Stimulated activated naive CD4-positive, alpha-beta T cell treated with Interleukin-2 at 50 U/mL for 16 hours (primary cell): ENCODE measurements at places on chromosomes 3 and 15.

GRCh38 chr3:153254361-153254760, 92.3 kb downstream of the RAP2B start:
- no peak for DNase-seq

- no peak for DNase-seq
Measured at GRCh38 chr3:139679220-139679775, 1.5 kb upstream of the NMNAT3 start.

DNA sequence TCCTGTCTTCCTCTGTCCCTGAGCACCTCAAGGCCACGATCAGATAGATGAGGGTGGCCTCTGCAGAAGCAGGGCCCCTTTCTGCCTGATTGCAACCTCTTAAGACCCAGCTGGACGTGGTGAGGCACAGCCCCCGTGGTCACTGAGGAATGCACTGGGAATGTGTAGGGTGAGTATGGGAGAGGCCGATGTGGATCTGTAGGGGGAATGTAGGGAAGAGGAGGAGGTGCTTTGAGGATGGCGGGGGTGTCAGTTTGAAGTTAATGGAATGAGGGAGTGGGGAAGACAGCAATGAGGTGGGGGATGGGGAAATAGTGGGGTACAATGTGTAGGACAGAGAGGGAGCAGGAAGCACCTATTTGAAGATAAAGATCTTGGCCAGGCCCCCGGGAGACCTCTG, 785 bp upstream of the IQCF5 start:
- DNase-seq, result no peak

- no peak for DNase-seq
Measured at GRCh38 chr3:31476209-31476608, 56.5 kb upstream of the STT3B start.

DNA sequence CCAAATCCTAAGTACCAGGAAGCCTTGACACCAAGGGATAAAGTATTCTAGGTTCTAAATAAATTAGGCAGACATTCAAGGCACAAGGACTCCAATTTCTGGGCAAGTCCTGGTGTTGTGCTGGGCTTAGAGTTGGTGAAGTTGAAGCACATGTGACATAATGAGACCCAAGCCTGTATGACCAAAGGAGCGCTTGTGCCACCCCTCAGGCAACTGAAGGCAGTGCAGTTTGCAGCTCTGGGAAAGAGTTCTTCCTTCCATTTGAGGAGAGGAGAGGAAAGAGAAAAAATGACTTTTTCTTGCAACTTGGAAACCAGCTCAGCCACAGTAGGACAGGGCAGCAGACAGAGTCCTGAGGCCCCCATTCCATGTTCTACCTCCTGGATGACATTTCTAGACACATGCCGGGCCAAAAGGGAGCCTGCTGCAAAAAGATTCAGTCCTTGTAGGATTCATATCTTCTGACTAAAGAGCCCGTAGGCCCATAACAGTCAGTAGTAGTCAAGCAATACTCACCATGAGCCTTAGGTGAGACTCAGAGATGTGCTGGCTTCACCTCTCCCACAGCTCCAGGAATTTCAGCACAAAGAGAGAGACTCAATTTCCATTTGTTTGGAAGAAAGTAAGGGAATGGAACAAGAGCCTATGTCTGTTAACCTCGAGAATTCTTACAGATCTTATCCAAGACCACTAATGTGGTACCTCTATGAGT, 588.8 kb upstream of the BCHE start:
- no peak for DNase-seq

DNA sequence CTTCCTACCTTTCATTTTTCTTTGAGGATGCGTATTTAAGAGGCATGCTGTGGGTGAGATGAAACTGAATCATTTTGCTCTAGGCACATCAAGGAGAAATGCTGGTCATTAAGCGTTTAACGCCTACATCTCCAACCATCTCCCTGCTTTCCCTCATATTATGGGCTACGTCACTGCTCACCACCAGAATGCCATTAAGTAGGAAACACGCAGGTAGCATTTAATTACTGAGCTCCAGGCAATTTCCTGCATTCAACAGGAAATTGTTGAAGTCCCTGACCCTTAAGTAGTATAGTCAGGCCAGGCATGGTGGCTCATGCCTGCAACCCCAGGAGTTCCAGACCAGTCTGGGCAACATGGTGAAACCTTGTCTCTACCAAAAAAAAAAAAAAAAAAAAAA, 66.1 kb downstream of the CHSY1 start:
- no peak for DNase-seq

DNA sequence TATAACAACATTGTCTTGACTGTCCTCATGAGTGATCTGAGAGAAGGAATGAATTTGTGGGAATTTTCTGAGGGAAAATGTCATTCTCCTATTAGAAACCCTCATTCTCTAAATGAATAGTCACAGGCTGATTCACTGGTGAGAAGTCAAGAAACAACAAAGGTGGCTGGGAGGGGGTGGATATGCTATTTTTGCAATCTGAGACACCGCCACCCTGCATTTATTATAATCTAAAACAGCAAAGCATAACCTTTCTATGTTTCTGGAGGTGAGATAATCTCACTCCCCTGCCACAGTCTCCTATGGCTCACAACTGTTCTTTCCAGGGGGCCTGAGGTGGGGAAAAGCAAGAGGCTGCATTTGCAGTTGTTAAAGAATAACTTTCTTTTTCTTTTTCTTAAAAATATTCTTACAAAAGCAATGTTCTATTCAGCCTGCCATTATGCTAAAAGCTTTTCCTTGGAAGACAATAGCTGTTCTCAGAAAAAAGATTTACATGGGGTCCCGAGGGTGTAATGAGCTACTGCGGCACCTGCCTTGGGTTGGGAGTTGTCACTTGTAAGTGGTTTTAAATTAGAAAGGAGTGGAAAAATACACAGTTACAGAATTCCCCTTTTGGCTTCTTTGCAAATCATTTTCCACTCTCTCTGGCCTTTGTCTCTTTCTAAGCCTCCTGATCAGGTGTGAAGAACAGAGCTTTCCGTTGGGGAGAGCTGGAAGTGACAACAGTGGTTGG, 220.9 kb downstream of the AGBL1 start:
- DNase-seq, result no peak

DNA sequence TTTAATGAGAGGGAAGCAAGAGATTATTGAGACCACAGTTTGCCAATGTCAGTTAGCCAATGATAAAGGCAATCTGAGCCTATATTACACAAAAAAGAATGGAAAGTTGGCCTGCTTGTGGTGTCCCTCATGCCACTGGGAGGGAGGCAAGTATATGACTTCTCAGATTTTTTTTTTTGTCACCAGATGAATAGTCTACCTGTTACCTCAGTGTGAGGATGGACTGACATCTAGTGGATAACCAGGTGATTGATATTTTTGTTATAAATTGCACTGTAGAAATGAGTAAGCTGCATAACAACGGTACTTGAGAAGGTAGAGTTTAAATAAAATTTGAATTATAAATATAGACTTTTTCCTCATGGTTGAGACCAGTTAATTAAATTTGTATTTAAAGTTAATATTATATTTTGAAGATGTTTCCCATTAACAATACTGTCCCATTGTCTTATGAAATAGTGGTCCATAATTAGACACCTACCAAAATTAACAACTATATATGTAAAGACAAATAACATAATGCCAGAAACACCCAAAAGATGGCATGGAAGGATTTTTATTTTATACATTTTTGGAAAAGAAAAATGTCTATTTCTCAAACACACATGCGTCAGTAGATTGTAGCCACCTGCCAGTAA, 237.8 kb upstream of the GADL1 start:
- no peak for DNase-seq

- no peak for DNase-seq
Measured at GRCh38 chr15:73984208-73984979, 7.7 kb downstream of the STOML1 start.

- no peak for DNase-seq
Measured at GRCh38 chr3:62667714-62668113, 207.5 kb downstream of the CADPS start.

GRCh38 chr15:82140886-82141285, 95.1 kb upstream of the MEX3B start:
- DNase-seq, result no peak
